ENCODE measurements at places on chromosomes 7 and 10. TPM values are rescaled to one million over a fixed set of nuclear protein-coding genes. Genes with fewer than 3 reads are reported as not detected.

Gene OGDHL
- 0.59 TPM for total RNA-seq

Gene CUBN
- 2.9 TPM for total RNA-seq

Gene IQUB
- total RNA-seq: 0.37 TPM

Gene FAM200A
- total RNA-seq: 7.2 TPM

Gene CRHR2
- total RNA-seq: not detected

Gene OPN4
- not detected for total RNA-seq

Gene GRM8
- not detected for total RNA-seq

Gene ARHGAP21
- total RNA-seq: 110 TPM

Gene FEZF1
- total RNA-seq: not detected

Gene SYT15B
- total RNA-seq: not detected

Gene CDHR1
- total RNA-seq: 0.20 TPM

Gene RAPGEF5
- total RNA-seq: 0.37 TPM

Gene POLR2J2
- total RNA-seq: 8.0 TPM

Gene SHTN1
- 0.37 TPM for total RNA-seq

Gene GSDME
- 12.1 TPM for total RNA-seq

Gene ZPBP
- not detected for total RNA-seq

Gene FGF8
- not detected for total RNA-seq

Gene STAG3
- total RNA-seq: 1.6 TPM

Gene HGF
- 345 TPM for total RNA-seq

Gene FAM25A
- not detected for total RNA-seq

Gene GPRIN2
- total RNA-seq: not detected

Gene MYH16
- total RNA-seq: not detected

Gene ALOX5
- total RNA-seq: not detected

Gene MINDY3
- 31.5 TPM for total RNA-seq

Gene UPK3BL1
- total RNA-seq: 11.5 TPM

Gene CRCP
- total RNA-seq: 30.1 TPM

Gene ABCA13
- not detected for total RNA-seq

Gene OSBPL3
- total RNA-seq: 20.6 TPM

Gene DKK1
- 92.1 TPM for total RNA-seq

Gene CCDC126
- 7.0 TPM for total RNA-seq

Gene IL15RA
- 9.9 TPM for total RNA-seq

Gene CTAGE4
- total RNA-seq: not detected

Gene GIMAP7
- not detected for total RNA-seq

Gene ACSM6
- total RNA-seq: not detected

Gene TMEM26
- total RNA-seq: not detected

Gene IFIT1
- 5.5 TPM for total RNA-seq

Gene BRAT1
- 30.5 TPM for total RNA-seq
